ENCODE measurements at places on chromosomes 4 and X.

GRCh38 chr4:185020293-185020808, 2.1 kb downstream of the HELT start:
- no peak for DNase-seq

DNA sequence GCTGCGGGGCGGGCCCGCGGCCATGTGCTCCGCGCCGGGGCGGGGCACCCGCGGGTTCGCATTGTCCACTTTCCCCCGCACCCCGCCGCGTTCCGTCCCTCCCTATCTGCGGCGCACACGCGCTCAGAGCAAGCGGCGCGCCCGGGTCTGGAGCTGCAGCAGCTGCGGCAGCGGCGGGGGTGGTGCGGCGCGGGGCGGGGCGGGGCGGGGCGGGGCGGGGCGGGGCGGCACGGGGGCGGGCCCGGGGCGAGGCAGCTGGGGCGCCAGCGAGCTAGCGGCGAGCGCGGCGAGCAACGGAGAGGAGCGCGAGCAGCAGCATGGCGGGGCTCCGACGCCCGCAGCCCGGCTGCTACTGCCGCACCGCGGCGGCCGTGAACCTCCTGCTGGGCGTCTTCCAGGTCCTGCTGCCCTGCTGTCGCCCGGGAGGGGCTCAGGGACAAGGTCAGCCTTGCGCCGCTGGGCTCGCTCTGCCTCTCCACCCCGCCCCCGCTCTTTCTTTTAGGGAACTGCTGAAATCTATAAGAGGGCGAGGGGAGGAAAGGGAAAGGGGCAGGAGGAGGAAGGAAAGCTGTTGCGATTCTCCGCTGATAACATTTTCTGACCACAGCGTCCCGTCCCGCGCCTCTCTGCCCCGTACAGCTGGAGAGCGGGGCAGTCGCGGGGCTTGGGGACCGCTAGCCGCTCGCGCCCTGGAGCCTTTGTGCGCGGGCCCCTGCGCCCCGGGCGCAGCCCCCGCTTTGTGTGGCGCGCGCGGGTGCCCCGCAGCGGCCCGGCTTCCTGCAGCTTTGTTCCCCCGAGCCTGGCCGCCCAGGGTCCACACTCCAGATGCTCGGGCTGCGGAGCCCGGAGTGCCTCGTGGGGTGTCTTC, at the start of gene TMEM131L:
Gene TMEM131L (plus strand): TSS at position 280 of the 868 bp plus-strand sequence. CDS start 38 bp downstream, at position 318.
- DNase-seq, result no peak

- DNase-seq, result no peak
Measured at GRCh38 chrX:41558531-41558930, 111.4 kb downstream of the NYX start.

DNA sequence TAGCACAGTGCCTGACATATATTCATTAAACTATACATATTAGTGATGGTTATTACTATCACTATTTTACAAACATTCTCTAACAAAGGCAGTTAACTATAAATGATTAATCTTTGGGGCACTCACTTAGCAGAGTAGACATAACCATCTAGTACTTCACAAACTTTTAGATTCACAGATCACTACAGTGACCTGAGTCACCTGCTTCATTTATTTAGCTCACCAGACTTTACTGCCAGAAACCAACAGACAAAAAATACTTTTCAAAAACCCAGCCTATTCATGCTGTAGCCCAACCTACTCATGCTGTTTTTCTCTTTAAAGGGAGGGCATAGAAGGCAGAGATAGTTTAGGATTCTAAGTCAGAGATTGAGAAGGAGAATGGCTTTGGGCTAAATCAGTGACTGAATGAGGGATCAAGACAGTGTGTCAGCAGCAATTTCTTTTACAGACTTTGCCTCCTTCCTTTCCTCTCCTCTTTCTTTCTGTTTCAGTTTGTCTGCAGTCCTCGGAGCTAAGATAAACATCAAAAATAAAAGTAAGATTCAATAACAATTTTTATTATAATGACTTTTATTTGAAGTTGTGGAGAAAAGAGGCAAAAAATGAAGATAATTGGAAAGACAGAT, 34.7 kb upstream of the PDE5A start:
- no peak for DNase-seq

GRCh38 chr4:163948920-163949455, 454.5 kb downstream of the TMA16 start:
- DNase-seq, result no peak
